Glutamatergic neuron (in vitro differentiated cells): ENCODE measurements at places on chromosomes 5 and 9. TPM values are rescaled to one million over a fixed set of nuclear protein-coding genes. Genes with fewer than 3 reads are reported as not detected.

Gene RNF44
- total RNA-seq = 322 TPM

Gene ACOT12
- total RNA-seq = not detected

Gene CAPSL
- total RNA-seq = not detected

Gene OBP2B
- not detected for total RNA-seq

Gene EPB41L4B
- 10.0 TPM for total RNA-seq

Gene PMPCA
- 69.0 TPM for total RNA-seq

Gene CD274
- total RNA-seq = not detected

- peaks cover 4% of the 10 kb centered on the region for H3K4me1 ChIP-seq
- peaks cover 3% of the 10 kb centered on the region for H3K27me3 ChIP-seq
- no peak overlapping the region for H3K4me3 ChIP-seq
- peaks cover 6% of the 10 kb centered on the region for H3K36me3 ChIP-seq
These were observed 288.7 kb downstream of the ZSWIM6 start for GRCh38 chr5:61620699-61621182.

- H3K36me3 ChIP-seq = no peaks in the 10 kb centered on the region
- H3K4me3 ChIP-seq = no peak overlapping the region
- DNase-seq = no peak
- H3K4me1 ChIP-seq = no peaks in the 10 kb centered on the region
- H3K27me3 ChIP-seq = no peaks in the 10 kb centered on the region
These were observed 268.2 kb downstream of the TMEM232 start for GRCh38 chr5:110458313-110458712.
